Esophagus muscularis mucosa (tissue), 4 donors: ENCODE measurements at places on chromosomes 12 and 14. TPM values are rescaled to one million over a fixed set of nuclear protein-coding genes. Genes with fewer than 3 reads are reported as not detected.

DNA sequence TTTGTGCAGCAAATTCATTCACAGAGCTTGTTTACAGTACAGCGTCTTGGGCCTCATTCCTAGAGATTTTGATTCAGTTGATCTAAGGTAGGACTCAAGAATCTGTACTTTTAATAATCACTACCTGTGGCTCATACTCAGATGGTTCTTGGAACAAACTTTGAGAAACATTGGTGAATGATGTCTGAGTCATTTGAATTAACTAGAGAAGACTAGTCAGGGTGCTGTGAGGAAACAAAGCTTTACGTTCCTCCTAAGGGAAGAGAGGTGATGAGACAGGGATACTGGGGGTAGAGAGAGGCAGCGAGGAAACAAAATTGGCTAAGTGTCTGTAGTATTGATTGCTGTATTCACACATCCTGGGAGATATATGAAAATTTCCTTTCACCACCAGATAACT, 109.4 kb downstream of the SLC15A5 start:
- no peak for DNase-seq

DNA sequence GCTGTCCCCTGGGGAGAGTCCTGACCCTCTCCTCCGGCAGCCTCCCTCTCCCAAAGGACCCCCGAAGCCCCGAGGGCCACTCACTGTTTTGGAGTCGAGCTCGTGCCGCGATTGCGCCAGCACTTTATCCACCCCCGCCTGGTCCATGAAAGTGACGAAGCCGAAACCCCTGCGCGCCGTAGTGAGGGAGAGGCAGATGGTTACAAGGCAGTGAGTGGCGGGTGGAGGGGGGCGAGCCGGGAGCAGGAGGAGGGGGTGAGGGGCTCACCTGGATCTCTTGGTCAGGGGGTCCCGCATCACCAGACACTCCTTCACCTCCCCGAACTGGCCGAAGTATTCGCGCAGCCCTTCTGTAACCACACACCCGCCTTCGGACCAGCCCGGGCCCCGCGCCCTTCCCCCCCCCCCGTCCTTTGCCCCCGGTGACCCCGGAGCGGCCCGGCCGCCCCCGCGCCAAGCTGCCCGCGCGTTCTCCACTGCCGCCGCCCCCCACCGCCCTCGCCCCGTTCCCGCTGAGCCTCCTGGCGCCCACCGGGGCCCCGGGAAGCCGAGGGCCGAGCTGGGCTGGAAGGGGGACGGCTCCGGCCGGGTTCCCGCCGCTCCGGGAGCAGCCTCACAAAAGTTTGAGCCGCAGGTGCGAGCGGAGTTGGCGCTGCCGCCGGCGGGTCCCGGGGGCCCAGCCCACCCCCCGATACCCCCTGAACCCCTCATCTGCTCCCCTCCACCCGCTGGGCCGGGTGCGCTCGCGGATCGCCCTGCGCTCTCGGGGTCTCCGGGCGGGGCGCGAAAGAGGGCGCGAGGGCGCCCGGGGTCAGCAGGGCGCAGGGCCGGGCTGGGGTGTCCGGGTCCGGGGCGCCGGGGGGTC, 808 bp downstream of the MSI1 start:
- DNase-seq: no peak

DNA sequence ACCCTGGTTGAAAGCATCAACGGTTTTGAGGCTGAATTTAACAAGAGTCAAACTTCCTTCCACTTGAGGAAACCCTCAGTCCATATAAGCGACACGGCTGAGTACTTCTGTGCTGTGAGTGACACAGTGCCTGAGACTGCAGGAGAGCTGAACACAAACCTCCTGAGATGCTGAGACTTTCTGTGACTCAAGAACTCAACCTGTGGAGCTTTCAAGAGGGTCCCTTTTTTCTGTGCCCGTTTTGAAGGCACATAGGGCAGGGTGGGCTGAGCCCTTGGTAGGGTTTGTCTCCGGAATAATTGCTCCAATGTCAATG, 305.3 kb upstream of the OR4E1 start:
- no peak for DNase-seq

DNA sequence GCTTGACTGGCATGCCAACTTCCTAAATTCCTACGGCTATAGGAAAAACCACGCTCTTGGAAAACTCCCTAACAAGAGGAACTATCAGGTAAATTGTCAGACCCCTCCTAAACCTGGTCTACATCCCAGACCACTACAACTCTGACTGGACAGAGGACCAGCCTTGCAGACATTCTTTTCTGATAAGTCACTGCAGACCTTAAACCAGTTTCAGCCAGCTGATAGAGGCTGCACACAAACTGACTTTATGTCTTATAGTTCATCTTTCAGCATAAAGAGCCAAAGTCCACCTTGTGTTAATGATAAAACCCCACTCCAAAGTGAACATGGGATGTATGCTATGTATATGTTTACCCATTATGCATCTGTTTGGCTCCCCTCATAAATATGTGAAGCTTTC, 166.6 kb downstream of the KTN1 start:
- DNase-seq: no peak

DNA sequence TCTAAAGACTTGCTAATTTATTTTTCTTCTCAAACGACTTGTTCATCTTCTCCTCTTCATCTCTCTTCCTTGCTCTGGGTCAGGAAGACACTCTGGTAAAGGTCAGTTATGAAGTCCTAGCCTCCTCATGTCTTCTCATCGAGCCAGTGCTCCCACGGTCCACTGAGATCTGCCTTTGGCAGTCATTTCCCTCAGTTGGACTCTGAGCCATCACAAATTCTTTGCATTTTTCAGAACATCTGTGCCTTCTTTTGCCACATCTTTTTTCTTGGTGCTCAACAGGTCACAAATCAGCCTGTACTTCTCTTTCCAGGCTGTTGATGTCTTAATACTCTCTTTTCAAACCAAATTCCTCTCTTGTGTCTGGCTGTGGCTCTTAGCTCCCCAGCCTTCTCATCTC, 49.7 kb downstream of the IGF1 start:
- no peak for DNase-seq

DNA sequence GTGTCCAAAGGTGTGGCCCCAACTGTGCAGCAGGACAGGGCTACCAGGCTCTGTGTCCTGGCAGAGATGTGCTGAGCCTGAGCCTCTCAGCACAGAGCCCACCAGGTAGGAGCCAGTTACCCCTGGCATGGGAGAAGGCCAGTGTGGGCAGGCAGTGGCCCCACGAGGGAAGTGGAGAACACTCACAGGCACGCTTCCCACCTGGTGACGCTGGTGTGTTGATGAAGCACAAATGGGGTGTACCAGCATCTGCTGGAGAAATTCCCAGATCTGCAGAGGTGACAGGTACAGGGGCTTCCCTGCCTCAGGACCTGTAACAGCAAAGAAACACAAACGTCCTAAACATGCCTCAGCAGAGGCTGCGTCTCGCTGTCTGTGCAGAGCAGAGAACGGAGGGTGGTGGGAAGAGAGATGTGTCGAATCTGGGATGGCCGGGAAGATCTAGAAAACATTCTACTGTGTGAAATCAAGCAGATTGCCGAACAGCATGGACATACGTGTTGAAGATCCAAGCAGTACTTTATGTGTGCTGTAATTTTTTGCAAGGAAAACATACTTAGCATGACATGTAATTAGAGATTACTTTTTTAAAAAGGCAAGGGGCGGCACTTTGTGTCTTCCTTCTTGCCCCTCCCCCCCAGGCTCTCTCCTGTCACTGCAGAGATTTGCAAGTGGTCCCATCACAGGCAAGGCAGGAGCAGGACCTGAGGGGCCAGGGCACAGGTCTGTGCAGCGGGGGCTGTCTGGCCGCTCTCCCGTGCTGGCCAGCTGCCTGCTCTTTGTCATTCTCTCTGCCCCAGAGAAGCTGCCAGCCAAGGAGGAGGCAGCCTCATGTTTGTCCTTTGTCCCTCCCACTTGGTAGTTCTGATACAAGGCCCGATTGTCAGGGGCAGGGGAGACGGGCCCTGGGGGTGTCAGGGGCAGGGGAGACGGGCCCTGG, 17.3 kb downstream of the HIP1R start:
- DNase-seq: no peak

DNA sequence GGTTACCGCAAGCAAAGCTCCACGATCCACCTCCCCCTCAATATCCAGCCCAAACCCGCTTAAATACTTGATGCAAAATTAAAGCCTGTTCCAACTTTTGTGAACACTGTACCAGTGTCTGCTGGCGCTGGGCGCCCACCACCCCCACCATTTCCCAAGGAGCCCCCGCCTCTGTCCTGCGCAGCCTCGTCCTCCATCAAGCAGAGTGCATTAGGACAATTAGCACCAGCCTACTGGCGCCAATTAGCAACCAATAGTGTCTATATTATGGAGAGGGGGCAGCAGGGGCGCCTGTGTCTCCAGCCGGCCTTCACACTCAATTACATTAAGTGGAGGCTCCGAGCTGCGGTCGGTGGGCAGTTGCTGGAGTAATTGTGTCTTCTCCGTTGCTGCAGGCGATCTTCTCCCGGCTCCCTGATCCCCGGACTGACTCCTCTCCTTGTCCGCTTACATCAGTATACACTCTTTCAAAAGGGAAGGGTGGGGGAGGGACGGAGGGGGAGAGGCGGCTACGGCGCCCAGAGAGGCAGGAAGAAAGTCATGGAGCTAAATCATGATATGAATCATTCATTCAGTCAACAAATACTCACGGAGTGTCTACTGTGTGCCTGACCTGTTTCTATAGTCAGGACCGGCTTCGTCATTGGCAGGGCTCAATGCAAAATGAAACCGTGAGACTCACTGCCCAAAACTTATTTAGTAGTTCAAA, 707.3 kb downstream of the MED13L start:
- DNase-seq: no peak

DNA sequence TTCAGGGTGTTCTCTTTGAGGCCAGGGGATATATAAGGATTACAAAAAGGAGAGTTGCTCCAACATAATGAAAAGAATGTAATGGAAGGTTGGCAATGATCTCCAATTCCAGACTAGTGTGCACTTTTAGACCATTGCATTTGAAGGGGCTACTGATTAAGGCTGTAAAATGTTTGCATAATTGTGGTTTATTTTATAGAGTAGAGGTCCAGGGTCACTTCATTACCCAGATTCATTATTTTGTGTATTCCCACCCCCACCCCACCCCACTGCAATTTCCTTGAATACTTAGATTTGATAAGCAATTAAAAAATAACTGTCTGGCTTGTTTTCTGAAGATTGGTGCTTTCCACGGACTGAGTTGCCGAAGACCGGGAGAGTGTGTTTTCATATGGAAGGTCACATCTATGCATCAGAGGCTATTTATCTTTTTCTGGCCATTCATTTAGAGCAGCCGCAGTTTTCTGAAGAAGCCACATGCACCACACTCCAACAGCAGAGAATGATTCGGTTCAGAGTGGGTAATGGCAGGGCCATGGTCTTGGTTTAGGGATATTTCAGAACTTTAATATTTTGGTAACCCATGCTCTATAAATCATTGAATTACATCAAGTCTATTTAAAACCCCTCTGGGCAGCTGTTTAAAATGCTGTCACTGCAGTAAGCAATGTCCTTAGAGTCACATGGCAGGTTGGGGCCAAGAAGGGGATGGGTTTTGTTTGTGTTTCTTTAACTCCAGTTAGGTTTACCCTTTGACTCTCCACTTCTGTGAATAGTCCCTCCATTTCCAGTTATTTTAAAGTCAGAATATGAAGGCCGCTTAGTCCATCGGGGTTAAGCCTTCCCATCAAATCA, 94.6 kb downstream of the TMEM30B start:
- no peak for DNase-seq

GRCh38 chr12:75556311-75556899, 45.0 kb upstream of the KRR1 start:
- DNase-seq: no peak

- DNase-seq: no peak
Observed at GRCh38 chr12:69343885-69344612, 4.1 kb upstream of the LYZ start.

Gene AKT1
- total RNA-seq: 162 TPM

Gene CDKN3
- 1.2 TPM for total RNA-seq

Gene TMEM63C
- 0.83 TPM for total RNA-seq

Gene SYNDIG1L
- total RNA-seq: 0.65 TPM

Gene HEATR5A
- total RNA-seq: 38.2 TPM

Gene CPNE6
- total RNA-seq: 0.26 TPM

Gene HCAR2
- total RNA-seq: not detected
